ENCODE measurements at places on chromosomes 12 and 14.

GRCh38 chr14:39366460-39367386 lies 65.5 kb downstream of the FBXO33 start:
- no peak for DNase-seq

- DNase-seq, result no peak
These were observed 1001.9 kb downstream of the DIO2 start for GRCh38 chr14:79209418-79209817.

GRCh38 chr12:4449851-4450221 lies 4.2 kb upstream of the FGF6 start:
- no peak for DNase-seq

- no peak for DNase-seq
These were observed 735 bp upstream of the MAPKAPK5 start for GRCh38 chr12:111841236-111841749.

DNA sequence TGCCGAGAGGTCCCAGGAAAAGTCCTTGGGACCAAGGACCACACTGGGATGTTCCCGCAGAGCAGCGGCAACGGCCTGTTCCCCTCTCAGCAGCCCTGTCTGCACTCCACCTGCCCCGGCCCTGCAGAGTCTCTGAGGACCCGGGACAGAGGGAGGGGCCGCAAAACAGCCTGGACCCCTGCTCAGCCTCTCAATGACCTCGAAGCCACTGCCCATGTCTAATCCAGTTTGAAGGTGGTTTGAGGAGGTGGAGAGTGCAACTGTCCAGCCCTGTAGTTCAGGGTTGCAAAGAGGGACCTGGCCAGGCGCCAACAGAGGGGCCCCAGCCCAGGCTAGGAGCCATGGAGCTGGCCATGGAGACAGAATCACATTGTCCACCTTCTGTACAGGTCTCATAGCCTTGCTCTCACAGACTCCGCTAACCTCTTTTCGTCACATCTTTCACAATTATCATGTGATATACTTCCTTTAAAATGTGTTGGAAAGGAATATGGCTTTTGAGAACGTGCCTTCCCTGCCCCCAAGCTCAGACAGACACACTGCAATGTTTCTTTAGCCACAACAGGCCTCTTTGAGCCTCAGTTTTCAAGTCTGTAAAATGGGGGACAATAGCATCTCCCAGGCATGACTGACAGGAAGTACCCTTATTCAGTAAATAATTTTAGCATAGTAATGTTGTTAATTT lies 49.3 kb downstream of the ACTN1 start:
- no peak for DNase-seq

GRCh38 chr12:132608231-132609171 lies 1.9 kb downstream of the LRCOL1 start:
- no peak for DNase-seq

DNA sequence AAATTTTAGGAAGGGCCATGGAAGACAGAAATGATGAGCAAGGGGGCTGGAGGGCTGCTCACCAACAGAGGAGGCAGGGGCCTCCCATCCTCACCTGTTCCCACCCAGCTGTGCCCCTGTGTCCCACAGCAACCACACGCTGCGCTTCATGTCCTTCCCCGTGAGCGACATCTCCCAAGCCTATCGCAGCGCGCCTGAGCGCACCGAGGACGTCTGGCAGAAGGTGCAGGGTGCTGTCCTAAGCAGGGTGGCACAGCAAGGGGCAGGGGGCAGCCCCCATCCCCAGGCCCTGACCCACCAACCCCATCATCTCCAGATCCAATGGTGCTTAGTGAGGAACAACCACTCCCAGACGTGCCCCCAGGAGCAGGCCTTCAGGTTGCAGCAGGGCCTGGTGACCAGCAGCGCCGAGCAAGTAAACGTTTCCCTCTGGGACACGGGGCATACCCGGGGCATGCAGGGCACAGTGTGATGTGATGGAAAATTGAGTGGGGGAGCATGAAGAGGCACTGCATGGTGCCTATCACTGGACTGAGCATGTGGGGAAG lies 8.1 kb downstream of the CARMIL3 start:
- no peak for DNase-seq

GRCh38 chr12:89576572-89577220 lies 50.8 kb upstream of the POC1B start:
- no peak for DNase-seq

DNA sequence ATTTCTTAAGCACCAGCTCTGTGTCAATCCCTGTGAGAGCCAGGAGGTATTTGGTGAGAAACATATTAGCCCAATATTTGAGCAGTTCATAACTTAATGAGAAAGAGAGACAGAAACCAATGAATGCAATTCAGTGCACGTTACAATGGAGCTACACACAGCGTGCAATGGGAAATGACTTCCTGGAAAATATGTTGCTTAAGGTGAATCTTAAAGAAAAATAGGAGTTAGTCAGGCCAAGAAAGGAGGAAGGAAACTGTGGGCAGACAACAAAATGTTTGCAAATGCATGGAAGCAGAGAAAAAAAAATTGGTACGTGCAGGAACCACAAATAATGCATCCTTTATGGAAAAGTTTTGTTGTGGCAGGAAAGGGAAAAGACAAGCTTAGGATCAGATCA lies 481.7 kb downstream of the BCAT1 start:
- DNase-seq, result no peak

DNA sequence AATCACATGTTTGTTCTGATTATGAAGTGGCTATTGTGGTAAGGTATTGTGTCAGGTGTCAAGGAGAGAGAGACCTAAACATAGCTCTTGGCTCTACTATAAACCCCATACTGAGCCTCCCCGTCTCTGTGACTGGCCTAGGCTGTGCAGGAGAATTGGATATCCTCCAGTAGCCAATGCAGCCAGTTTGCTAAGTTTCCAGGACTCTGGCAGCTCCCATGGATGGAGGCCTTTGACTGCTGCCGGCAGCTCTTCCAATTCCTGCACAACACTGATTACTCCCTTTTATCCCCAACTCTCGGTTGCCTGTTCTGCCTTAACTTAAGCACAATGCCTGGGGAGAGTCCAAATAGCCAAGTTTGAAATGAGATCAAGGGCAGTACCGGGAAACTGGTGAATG lies 59.3 kb downstream of the ABCC9 start:
- no peak for DNase-seq

- DNase-seq, result no peak
These were observed 195.6 kb upstream of the SSTR1 start for GRCh38 chr14:38012056-38012455.

DNA sequence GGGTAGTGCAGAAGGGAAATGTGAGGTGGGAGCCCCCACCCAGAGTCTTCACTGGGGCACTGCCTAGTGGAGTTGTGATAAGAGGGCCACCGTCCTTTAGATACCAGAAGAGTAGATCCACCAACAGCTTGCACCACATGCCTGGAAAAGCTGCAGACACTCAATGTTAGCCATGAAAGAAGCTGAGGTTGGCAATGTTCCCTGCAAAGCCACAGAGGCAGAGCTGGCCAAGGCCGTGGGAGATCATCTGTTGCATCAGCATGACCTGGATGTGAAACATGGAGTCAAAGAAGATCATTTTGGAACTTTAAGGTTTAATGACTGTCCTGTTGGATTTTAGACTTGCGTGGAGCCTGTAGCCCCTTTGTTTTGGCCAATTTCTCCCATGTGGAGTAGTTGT lies 468.4 kb upstream of the FOXG1 start:
- no peak for DNase-seq

- DNase-seq, result no peak
These were observed 66.0 kb upstream of the ACTN1 start for GRCh38 chr14:69044965-69045555.

DNA sequence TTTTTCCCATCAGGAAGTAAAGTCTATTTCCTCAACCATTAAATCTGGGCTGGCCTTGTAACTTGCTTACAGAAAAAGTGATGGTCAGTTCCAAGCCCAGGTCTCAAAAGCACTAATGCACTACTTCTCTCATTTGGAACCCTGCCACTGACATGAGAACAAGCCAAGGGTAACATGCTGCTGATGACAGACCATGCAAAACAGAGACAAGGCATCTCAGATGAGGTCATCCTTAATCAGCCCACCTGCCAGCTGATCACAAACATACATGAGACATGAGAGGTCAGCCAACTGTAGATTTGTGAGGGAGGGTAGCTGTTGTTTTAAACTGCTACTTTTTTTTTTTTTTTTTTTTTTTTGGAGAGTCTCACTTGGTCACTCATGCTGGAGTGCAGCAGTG lies 16.2 kb downstream of the TWF1 start:
- no peak for DNase-seq

GRCh38 chr12:98955284-98955683 lies 310.2 kb downstream of the APAF1 start:
- peak; percentile 34 for DNase-seq

GRCh38 chr12:124423761-124424515 lies 129.0 kb downstream of the RFLNA start:
- DNase-seq, result no peak

DNA sequence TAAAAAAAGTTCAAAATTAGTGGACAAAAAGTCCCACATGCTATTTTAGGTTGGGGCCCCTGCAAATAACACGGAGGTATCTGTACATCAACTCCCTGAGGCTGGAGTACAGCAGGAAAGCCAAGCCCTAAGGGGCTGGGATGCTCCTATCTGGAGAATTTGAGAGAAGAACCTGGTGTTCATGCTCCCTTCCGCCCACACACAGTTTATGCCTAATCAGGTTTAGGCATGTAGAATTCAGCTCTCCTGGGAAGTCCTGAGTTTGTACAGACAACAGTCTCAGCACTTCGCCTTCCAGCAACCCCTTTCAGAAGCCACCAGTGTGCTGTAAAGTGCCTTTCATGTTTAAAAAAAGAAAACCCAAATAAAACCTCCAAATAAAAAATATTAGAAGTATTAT lies 237.3 kb upstream of the GRIP1 start:
- no peak for DNase-seq

GRCh38 chr14:69855180-69855832 lies 23.9 kb upstream of the SMOC1 start:
- DNase-seq, result no peak

GRCh38 chr12:121333747-121334146 lies 18.5 kb downstream of the ANAPC5 start:
- no peak for DNase-seq

DNA sequence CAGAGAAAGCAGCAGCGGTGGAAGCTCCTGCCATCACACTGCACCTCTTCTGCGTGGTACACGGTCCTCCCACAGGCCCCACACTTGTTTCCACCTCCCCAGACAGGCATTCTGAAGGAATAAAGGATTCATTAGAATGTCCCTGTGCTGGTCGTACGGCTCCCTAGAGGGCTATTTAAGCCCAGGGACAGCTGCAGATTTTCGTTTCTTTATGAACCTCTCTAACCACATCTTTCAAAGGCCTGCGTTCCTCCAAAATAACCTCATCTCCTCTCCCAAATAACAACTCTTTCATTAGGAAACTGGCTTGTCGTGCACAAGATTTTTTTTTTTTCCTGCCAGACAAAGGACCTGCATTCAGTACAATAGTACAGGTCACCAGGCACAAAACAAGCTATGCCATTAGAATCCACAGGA lies 12.7 kb downstream of the CSRP2 start:
- no peak for DNase-seq

GRCh38 chr12:100266585-100266834 lies 369 bp downstream of the DEPDC4 start:
- peak; percentile 95 for DNase-seq

GRCh38 chr12:131528667-131529066 lies 182.2 kb upstream of the SFSWAP start:
- no peak for DNase-seq

DNA sequence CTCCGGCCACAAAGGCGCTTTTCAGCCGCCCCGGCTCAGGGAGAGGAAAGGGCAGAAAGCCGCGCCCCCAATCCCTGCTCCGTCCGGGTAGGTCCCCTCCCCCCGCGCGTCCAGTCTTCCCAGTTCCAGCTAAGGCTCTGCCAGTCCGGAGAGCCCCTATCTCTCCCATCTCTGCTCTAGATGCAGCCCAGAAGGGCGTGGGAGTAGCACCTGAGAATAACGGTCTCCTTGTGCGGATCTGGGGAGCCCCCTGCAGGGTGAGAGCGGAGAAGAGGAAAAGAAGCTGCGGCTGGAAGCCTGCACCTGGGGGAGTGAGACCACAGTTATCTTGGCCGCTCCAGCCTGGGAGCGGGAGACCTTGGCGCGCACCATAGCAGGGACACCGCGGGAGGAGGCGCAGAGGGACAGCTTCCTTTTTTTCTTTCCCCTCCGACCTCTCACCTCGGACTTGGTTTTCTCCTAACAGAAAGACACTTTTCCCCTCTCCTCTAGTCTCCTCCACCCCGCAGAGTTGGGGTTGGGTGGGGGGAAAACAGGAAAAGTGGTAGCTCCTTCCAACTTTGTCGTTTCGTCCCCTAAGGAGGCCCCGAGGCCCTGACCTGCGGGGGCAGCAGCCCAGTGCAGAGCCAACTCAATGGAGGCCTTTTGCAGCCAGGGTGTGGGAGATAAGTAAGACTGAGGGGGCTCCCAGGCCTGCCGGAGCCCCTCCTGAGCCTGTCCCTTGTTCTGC lies 2.4 kb downstream of the DHH start:
- DNase-seq, result peak; percentile 71

DNA sequence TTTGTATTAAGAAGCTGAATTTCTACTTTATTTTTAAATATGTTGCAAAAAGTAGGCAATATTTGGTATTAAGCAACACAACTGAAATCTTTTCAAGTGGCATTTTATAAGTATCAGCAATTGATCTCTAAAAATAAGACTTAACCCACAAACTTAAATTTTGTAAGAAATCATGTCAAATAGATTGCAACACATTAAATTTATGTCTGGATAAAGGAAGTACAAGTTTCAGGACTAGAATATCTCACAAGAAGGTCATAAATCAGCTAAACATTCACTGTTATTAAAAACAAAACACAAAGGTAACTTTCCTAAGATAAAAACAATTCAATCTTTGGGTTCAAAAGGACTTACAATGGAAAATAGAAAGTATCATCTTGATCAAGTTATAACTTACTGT lies 32.8 kb downstream of the CPNE8 start:
- no peak for DNase-seq

GRCh38 chr14:100117633-100118395 lies 41.6 kb downstream of the DEGS2 start:
- DNase-seq, result no peak

GRCh38 chr12:109868182-109869051 lies 11.9 kb downstream of the GLTP start:
- peak; percentile 63 for DNase-seq

DNA sequence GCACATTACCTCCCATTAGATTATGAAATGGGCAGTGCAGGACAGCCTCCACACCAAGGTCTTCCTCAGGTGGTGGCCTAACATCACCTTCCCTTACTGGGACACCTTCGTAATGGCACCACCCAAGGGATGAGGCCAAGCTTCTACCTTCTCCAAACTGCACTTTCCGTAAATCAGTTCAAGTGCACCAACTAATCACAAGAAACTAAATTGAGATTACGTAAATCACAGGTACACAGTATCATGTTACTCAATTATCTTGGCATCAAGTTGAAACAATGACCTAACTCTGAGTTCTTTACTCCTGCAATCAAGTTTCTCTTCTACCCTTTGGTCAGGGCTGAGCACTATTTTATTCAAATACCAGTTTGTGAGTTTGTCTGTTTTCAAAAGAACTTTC lies 13.8 kb downstream of the SLC41A2 start:
- no peak for DNase-seq

- DNase-seq, result peak; percentile 18
These were observed 732 bp downstream of the ZNF664 start for GRCh38 chr12:123973552-123974341.

GRCh38 chr12:3291939-3292338 lies 199.1 kb upstream of the PRMT8 start:
- DNase-seq, result no peak

GRCh38 chr12:14952299-14952921 lies 9.0 kb downstream of the ARHGDIB start:
- DNase-seq, result peak; percentile 80
